ENCODE measurements at places on chromosomes 12 and 14.
A peak's percentile ranks its signal among the peaks of the same experiment; 100 is the strongest.

GRCh38 chr14:99176156-99176945 lies 95.6 kb downstream of the BCL11B start:
- no peak for DNase-seq

DNA sequence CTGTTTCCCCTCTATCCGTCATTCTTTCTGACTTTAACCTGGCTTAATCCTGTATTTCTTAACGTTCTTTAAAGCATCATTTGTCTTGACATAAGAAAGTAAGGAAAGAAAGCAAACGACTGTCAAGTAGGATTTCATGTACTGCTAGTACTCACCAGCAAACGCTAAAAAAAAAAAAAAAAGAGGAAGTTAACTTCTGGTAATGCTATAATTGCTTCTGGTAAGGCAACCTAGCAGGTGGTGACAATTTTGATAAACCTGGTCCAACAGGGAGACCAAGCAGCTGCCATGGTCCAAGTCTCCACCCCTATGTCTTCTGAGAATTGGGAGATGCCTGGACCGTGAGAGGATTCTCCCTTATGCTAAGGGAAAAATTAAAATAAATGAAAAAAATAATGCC lies 306.6 kb downstream of the DAD1 start:
- peak; percentile 24 for DNase-seq

DNA sequence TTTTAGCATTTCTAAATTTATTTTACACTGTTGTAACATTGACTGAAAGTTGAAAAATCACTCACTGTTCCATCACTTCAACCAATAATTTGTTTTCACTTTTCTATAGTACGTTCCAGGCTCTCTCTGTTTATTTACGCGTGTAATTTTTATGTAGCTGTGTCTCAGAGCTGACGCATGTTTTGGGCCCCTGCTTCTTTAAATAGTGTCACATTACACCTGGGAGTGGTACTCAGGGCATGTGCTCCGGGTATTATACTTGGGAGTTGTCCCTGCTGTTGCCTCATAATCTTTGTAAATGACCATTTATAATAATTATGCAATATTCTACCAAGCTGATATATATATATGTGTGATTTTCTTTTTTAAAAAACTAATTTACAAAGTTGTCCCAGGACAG lies 132.8 kb upstream of the CPM start:
- DNase-seq: no peak

- no peak for DNase-seq
Measured at GRCh38 chr12:18139254-18139653, 49.3 kb upstream of the RERGL start.

DNA sequence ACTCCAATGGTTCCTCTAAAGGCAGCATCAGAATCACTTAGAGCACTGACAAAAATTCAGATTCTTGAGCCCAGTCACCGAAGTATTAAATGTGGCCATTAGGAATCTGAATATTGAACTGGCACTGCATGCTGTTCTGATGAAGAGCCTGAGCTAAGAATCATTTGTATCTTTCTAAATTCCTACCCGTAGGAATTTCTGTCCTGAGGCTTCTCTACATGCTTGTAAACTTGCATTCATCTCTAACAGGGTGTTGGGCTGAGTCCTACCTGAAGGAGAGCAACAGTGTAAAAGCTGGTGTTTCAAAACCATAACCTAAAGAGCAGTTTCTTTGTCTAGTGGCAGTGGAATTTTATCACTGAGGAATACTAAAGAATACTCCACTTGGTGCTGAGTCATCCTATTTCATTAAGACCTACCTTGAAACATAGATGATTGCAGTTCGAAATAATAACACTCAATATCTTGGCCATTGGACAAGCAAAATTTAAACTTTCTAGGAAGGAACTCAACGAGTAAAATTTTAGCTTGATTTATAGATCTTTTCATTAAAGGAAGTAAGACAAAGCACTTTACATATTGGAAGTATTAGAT lies 35.5 kb upstream of the C12orf75 start:
- DNase-seq: no peak

DNA sequence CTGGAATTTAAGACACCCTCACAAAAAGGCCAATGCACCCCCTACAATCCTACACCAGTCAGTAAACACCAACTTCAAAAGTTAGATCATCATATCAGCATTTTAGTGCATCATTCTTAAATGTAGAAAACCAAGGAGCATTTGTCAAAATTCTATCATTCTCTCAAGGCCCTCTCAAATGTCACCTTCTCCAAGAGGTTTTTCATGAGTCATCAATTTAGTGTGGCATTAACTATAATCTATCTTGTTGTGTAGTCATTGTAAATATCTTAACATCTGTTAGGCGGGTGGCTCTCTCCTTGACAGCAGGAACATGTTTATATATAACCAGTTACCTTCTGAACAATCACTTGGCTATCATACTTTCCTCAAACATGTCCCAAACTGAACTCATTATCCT lies 62.1 kb upstream of the G2E3 start:
- DNase-seq: no peak

All from GM10248 (cell line).